ENCODE measurements at places on chromosomes 5 and 9.
A peak's percentile ranks its signal among the peaks of the same experiment; 100 is the strongest.

DNA sequence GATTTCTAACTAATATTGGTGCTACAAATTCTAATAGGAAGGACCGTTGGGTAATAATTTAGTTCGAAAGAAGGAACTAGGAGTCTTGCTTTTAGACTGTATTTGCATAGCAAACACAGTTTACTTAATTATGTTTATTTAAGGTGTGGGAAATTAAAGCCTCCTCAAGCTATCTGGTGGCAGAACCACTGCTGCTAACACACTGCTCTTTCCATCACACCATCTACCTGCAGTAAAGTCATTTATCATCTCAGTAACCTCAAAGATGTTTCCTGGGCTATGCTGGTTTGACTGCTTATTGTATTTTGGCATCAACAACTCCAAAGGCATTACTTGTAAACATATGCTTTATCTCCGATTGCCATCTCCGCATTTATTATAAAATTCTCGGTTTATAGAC is 114.3 kb downstream of the DEPDC1B start:
- no peak for DNase-seq

- DNase-seq = no peak
These were observed 419.6 kb downstream of the DNAH5 start for GRCh38 chr5:13524936-13525335.

DNA sequence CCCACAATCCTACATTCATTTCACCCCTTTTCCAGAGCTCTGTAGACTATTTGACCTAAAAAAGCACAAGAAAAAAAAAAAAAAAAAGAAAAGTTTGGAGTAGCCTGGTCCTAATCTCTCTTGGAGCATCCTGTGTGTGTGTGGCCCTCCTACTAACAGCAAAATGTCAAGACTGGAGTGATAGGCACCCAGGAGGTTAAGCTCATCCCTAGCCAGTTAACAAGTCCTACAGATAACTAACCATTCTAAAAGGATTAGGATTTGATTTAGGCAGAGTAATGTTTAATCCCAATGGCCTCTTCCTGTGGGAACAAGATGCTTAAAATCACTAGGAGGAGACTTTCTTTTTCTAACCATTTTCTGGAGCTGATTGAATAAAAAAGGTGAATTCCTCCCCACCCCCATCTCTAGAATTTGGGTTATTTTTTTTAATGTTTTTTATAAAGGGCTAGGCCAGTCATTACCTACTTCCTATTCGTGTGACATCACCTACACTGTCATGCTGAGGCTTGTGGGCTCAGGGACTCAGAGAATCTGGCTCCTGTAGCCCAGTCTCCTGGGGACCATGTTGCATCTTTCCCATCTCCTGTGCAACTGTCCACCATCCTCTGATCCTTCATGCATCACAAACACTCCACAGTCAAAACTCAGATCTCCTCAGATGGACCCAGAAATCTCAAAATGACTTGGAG is 43.2 kb upstream of the NR3C1 start:
- no peak for DNase-seq

- DNase-seq = no peak
These were observed 19.7 kb downstream of the NDUFS6 start for GRCh38 chr5:1820926-1821325.

DNA sequence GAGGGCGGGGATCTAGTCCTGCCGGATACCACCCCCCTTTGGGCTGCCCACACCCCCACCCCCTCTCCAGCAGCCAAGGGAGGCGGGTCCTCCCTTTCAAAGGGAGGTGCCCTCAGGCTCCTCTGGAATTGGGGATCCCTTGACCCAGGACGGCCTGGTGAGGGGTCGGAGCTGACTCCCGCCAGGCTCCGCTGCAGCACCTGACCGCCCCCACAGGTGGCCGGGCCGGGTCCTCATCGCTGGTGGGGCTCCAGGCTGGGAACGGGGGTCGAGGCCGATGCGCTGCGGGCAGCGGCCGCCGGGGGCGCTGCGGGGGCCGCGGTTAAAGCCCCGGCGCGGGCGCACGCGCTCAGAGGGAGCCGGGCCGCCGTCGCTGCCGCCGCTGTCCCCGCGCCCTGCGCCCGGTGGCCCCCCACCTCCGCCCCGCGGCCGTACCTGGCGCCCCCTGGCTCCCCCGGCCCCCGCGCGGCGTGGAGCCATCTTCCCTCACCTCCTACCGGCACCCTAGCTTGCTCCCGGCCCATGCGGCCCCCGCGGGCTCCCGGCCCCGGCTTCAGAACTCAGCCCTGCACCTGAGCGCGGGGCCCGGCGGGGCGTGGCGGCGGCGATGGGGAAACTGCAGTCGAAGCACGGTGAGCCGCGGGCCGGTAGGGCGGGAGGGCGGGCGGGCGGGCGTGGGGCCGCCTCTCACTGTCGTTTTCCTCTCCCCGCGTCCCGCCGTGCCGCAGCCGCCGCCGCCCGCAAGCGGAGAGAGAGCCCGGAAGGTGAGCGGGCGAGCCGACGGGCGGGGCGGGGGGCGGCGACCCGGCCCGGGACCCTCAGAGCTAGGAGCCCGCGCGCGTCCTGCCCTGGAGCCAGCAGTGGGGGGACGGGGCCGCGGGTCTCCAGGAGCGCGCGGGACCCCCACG is at the start of gene NKD2:
TSS of gene NKD2 (plus strand) at position 352 of the 908 bp plus-strand sequence. CDS start at position 608, 256 bp downstream.
- DNase-seq = peak; percentile 44

GRCh38 chr9:132787748-132788159 is 90.3 kb downstream of the AK8 start:
- DNase-seq = no peak

DNA sequence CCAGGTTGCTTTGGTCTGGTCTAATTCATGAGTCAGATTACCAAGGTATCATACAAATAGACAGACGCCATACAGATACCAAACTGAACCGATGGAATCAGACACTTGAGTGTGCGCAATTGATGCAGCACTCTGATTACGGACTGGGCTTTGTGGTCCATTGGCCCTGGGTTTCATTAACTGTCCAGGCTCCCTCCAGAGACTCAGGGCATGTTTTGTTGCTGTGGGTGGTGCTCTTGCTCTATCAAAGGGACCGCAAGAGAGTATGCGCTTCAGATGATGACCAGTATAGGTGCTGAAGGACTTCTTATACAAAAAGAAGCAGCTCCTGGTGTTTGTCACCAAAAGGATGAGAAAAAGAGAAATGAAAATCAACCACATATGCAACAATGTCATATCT is 36.9 kb upstream of the ANKRD55 start:
- peak; percentile 63 for DNase-seq

GRCh38 chr9:134595014-134595413 is 46.6 kb upstream of the COL5A1 start:
- no peak for DNase-seq

DNA sequence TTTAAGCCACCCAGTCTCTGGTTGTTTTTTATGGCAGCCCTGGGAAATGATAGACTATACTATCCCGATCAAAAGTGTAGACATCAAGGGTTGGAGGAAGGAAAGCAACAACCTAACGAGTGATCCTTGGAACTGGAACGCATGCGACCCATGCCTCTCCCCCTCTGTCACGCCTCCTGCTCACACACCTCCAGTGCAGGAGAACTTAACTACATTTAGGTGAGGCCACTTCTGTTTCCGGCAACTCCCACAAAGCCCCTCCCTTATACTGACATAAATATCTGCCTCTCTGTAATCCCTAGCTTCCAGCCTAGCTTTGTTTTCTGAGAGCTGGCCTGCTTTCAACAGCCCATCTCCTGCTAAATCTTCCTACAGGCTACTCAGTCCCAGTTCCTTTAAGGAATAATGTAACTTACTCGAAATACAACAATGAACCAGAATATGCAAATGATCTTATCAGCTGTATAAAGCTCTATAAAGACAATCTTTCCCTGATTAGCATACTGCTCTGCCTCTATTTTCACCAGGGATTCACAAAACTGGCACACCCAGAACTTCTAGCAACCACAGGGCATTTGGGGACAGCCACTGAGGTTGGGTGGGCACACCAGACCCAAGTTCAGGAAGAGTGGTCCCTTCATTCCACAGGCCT is 73.9 kb downstream of the GABBR2 start:
- DNase-seq = no peak

DNA sequence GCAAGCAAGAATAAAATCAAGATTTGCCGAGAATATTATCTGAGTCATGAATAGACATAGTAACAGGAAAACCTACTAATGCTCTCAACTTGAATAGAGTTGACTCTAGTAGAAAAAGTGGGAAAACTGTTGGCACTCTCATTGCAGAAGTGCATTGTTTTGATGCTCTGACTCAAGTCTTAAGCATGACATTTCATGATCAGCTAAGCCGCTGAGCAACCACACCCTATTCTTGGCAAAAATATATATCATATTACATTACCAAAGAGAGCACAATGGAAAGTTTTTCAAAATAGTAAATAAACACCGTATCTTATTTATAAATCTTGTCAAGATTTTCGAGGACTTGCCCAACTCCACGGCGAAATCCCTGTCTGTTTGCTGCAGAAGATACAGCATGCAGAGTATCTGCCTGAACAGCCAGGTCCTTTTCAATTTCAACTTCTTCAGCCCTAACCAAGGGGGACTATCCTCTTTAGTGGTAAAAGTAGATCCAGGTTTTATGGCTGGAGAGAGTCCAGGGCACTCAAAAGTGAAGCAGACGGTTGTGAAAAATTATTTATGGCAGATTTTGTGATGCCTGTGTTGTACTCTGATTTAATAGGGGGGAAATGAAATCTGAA is 13.9 kb upstream of the ADAMTSL1 start:
- no peak for DNase-seq

- DNase-seq = no peak
These were observed 333.9 kb downstream of the DIRAS2 start for GRCh38 chr9:90308691-90309090.

DNA sequence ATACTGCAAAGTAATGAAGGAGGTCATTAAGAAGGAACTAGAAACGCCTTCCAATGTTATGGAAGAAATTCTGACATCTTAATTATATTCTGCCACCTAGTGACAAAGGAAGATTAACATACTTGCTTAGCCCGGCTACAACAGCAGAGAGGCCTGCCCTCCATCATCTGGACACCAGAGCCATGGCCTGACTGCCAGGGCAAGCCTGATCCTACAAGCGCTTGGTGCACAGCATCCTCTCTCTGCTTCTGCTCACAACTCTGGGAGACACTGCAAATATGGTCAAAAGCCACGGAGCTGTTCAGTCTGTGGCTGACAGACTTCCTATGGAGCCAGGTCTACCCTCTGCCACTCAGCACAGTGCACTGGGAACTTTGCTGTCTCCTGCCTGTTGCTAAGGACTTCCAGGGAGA is 87.3 kb upstream of the SLC44A1 start:
- DNase-seq = peak; percentile 76

GRCh38 chr5:32511776-32512374 is 67.3 kb upstream of the ZFR start:
- DNase-seq = no peak

DNA sequence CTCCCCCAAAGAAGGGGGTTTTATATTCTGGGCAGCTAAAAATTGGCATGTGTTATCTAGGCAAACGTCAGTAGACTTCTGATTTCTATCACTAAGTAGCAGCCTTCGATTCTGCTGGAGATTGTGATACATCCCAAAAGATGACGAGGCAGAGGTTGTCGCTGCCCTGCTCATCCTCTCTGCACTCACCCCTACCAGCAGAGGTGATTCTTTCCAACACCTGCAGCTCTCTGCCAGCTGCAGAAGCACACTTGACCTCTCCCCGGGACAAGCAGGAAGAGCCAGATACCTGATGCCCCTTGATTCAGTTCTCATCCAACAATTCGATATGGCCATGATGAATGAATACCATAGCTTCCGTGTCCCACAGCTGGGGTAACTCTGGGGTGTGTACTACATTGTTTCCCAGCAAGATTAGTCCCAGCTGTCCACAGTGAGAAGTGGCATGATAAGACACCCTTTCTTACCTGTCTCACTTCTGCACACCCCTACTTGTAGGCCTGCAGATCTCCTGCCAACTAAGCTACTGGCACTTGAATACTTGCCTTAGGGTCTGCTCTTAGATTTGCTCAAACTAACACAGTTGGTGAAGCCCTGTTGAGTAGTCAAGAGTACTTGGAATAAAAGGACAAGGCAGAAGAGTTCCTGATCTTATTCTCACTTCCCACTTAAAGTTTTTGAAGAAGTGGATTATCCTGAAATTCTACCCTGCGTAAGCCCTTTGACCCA is 37.6 kb upstream of the SMAD5 start:
- DNase-seq = no peak

GRCh38 chr5:127431977-127432585 is 85.4 kb upstream of the PRRC1 start:
- no peak for DNase-seq

GRCh38 chr5:101942321-101942882 is 353.7 kb downstream of the SLCO4C1 start:
- peak; percentile 40 for DNase-seq

DNA sequence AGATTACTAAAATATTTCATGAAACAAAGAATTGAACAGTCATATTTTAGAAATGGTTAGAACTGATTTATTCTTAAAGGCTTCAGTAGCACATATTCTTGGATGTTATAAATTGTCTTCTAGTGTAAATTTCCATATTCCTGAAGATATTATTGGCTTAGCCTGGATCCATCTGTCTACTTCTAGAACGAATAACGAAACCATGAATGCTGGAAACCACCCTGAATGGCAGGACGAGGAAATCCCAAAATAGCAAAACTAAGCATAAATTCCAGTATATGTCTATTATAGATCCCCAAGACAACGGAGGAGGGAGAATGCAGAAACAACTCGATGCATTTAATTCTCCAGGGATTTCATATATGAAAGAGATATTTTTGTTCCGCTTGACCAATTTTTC is 2191.0 kb upstream of the ACO1 start:
- no peak for DNase-seq

GRCh38 chr5:128844354-128844923 is 120.8 kb upstream of the SLC27A6 start:
- peak; percentile 33 for DNase-seq
